ENCODE measurements at places on chromosomes 4 and X. TPM values are rescaled to one million over a fixed set of nuclear protein-coding genes. Genes with fewer than 3 reads are reported as not detected.

DNA sequence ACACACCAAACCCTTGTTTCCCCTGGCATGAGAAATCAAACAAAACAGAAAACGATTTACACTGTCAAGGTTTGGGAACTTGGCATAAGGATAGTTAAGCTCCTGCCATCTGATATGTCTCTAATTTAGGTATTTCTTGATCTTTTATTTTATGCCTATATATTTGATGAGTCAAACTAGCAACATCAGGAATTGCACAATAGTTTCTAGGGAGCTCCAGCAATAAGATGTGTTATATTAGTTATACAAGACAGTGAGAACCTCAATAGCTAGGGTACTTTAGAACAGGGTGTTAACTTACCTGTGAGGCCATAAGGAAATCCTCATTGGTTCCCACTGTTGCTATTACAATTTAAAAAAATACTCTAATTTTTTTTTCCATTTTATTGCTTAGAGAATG is 474.2 kb downstream of the GBA3 start:
- DNase-seq, result no peak

DNA sequence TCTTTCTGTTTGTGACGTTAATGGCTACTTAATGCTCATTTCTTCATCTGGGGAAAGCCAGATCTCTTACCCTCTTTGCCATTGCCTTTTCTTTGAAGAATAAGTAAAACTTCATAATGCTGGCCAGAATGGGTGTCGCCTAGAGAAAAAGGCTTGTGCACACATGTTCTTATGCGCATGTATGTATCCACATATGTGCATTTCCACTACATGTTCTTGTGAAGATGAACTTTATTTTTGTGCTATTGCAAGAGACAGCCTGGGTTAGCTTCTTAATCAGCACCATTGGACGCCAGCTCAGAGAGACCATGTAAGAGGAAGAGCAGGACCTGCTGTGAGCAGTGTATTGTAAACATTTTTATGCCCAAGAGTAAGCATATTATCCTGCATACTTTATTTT is 178.7 kb downstream of the SPRY1 start:
- no peak for DNase-seq

Gene SLC9B1
- total RNA-seq, result not detected

- DNase-seq, result no peak
Observed at GRCh38 chr4:185344743-185345538, 50.8 kb downstream of the LRP2BP start.

GRCh38 chr4:168411318-168412150 is 68.8 kb downstream of the DDX60L start:
- DNase-seq, result no peak

Data from H1 (cell line).